ENCODE measurements at places on chromosomes 1 and 21.

GRCh38 chr21:41321908-41322495 is 5.4 kb downstream of the FAM3B start:
- no peak for DNase-seq

DNA sequence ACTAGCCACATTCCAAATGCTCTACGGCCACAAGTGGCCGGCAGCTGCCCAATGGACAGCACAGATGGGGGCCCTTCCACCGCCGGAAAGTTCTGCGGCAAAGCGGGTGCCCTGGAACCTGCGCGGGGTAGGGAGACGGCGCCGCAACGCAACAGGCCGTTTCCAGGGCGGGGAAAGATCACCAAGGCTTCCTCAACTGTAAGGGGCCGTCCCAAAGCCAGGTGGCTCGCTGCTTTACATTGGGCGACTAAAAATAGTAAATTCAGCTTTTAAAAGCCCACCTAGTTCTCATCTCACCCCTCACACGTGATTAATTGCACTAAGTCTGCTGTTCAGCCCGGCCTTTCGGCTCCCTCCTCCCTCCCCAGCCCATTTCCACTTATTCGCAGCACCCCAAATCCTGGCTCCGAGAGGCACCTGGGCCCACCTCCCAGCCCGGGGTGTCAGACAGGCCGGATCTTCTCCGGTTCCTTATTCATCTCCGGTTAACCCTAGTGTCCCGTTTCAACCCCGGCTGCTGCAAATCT is 643 bp downstream of the CFAP298 start:
- no peak for DNase-seq

DNA sequence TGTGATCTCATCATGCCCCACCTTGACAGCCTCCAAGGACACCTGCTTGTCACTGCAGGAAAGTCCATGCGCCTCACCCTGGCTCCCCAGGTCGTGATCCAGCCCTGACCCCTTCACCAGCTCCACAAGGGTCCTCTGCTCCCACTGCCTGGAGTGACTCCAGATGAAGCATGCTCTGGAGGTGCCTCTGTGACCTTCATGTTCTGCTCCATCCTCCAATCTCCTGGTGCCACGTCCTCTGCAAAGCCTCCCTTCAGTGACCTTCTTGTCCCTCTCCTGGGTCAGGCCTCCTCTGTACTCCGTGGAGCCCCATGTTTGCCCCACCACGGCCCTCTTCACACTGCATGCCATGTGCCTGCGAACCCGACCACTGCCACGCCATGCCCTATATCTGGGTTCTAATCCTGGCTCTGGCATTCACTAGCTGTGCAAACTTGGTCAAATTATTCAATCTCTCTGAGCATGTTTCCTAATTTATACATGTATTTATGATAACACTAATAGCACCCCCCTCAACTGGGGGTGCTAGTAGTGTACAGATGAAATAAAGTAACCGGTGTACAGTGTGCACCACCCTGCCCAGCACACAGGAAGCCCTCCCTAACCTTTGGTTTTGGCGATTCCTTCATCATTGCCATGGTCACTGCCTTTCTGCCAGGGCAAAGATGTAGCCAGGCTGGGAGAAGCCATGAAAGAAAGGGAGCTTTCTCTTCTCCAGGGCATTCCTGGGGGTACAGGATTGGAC is 77.4 kb downstream of the STUM start:
- DNase-seq, result no peak

DNA sequence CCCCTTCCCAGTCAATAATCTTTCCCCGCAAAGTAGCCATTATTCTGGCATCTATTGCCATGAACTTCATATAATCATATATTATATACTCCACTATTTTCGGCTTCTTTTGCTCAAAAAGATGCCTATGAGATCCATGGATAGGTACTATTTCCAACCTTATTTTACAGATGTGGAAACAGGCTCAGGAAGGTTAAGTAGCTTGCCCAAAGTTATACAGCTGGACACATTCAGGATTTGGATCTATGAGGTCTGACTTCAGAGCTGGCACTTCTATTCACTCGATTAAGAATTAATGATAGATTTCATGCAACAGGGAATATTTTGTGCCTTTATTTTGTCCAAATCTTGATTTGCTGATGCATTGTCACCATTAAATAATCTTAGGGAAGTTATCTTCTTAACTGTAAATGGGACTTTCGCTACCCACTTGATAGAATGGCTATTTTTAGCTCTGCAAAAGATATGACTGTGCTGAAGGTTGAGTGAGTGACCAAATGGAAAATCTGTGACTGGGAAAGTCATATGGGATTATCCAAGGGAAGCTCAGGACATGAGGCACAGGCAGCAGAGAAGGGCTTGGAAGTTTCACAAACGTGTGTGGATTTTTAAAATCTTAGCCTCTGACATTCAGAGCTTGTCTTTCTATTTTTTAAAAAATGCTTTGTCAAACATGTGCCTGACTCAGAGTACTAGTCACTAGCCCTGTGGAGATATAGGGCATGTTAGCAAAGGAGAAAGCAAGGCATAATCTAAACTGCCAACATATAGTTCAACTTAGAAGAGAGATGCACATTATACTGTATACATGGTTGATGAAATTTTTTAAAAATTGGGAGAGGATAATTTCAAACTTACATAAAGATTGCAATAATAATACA is 36.5 kb downstream of the GIPC2 start:
- DNase-seq, result no peak

DNA sequence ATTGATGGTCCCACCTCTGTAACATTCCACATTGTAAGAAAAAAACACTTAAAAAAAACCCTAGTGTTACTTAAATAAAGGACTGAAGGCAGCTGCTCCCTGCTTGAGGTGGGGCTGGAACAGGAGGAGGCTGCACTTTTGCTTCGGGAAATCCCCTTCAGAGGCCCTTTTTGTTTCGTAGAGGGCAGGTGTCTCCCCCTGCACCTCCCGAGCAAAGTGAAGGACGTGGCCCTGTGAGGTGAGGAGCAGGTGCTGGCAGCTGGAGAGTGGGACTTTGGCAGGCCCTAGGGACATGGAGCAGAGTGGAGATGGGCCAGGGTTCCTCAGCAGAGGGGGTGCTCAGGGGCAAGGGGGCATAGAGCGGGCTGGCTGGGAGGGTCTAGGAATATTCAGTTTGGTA is 33.4 kb upstream of the WNT4 start:
- no peak for DNase-seq

DNA sequence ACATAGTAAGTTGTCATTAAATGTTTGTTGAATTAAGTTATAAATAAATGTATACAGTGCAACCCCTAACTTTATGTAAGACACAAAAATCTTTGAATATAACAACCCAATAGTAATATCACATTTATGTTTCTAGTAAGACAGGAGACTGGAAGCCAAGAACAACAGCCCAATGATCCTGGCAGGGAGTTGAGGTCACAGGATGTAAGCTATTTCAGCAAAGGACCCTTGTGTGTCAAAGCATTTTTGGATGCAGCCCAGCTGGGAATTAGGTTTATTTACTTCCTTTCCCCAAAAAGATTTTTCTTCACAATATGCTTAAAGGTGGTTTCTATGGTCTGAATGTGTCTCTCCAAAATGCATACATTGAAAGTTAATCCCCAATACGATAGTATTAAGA is 34.0 kb upstream of the ABCA4 start:
- DNase-seq, result no peak

DNA sequence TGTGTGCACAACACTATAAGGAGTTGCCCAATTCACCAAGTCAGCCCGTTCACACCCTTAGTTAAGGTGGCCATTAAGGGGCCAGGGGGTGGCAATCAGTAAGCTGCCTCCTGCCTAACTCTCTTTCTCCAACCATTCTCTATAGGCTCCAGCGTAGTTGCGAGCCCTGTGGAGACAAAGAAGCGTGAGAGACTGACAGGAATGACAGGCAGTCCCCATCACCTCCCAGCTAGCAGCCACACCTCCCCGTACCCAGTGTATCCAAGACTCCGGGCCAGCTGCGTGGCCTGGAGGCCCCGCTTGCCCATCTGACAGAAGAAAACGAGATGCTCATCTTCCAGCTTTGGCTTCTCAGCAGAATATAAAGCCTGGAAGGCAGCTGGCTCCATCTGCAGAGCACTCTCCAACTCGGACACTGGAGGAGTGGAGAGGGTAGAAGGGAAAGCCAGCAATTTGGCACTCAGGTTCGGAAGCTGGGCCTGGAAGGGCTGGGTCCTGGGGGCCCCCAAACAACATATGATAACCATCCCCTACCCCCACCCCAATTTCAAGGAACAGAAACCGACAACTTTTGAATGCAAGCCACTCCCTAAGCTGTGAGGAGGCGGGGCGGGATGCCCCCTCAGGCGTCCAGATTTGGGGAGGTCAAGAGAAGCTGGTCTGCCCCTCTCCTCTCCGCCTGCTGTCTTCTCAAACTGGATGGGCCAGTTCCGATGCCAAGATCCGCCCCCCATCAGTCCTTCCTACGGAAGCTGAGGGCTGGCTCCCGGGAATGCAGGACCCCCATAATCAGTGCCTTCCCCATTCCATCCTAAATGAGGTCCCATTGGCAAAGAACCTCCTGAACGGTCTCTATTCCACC is 872 bp downstream of the TSTD1 start:
- DNase-seq, result no peak

Data from H4 (cell line).